ENCODE measurements at places on chromosomes 4 and X. TPM values are rescaled to one million over a fixed set of nuclear protein-coding genes. Genes with fewer than 3 reads are reported as not detected.

The UGT2B15 gene
- total RNA-seq, result not detected

The CRLF2 gene
- total RNA-seq, result not detected

The MMRN1 gene
- 1,432 TPM for total RNA-seq

The PPP4R3C gene
- total RNA-seq, result not detected

The TMPRSS11B gene
- not detected for total RNA-seq

The IL15 gene
- total RNA-seq, result 0.65 TPM

The DKK2 gene
- total RNA-seq, result not detected

The ARHGEF6 gene
- 5.7 TPM for total RNA-seq

The TRAPPC11 gene
- 40.0 TPM for total RNA-seq

The IBSP gene
- not detected for total RNA-seq

The PAGE5 gene
- not detected for total RNA-seq

The XK gene
- total RNA-seq, result 0.10 TPM

The CFAP47 gene
- not detected for total RNA-seq

The CT45A1 gene
- not detected for total RNA-seq

The PRDM8 gene
- total RNA-seq, result 0.65 TPM

The GYPA gene
- total RNA-seq, result not detected

The MAB21L2 gene
- 0.48 TPM for total RNA-seq

The EGFL6 gene
- not detected for total RNA-seq

The CSAG2 gene
- total RNA-seq, result not detected

The REPS2 gene
- total RNA-seq, result 1.6 TPM

The OTUD6A gene
- total RNA-seq, result not detected

The TMEM35A gene
- 2.9 TPM for total RNA-seq

The SPATA4 gene
- total RNA-seq, result not detected

The HADH gene
- total RNA-seq, result 7.0 TPM

The CYTL1 gene
- 101 TPM for total RNA-seq

The CXCL10 gene
- total RNA-seq, result 0.33 TPM

The MAGED4 gene
- 7.0 TPM for total RNA-seq
